GM20000 (cell line): ENCODE measurements at places on chromosomes 12 and 14.
A peak's percentile ranks its signal among the peaks of the same experiment; 100 is the strongest.

- peak; percentile 56 for DNase-seq
Measured at GRCh38 chr14:87994974-87995373, 2.0 kb upstream of the GALC start.

DNA sequence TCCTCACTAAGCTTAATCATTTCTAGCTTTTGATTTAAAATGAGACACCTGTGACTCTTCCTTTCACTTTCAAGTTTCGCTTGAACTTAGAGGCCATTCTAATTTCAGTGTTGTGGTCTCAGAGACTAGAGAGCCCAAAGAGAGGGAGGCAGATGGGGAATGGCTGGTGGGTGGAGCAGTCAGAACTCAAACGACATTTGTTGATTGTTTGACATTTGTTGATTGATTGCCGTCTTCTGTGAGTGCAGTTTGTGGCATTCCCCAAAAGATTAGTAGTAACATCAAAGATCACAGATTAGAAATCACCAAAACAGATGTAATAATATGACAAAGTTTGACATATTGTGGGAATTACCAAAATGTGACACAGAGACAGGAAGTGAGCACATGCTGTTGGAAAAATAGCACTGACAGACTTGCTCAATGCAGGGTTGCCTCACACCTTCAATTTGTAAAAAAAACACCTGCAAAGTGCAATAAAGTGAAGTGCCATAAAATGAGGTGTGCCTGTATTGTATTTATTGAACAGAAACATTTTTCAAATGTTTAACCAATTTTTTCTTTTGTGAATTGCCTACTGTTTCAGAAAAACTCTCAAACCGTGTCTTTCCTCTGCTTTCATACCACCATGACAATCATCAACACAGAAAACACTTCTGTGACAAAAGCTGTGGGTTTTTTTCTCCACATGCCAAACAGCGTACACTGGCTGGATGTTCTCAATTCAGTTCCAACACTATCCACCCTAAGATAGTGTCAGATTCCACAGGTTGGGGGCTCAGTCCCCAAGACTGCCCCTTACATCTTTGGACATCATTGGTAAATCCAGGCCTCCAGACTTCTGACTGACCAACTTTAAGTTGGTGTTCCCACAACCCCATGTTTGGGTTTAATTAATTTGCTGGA is 376.3 kb upstream of the RGS6 start:
- peak; percentile 59 for DNase-seq

DNA sequence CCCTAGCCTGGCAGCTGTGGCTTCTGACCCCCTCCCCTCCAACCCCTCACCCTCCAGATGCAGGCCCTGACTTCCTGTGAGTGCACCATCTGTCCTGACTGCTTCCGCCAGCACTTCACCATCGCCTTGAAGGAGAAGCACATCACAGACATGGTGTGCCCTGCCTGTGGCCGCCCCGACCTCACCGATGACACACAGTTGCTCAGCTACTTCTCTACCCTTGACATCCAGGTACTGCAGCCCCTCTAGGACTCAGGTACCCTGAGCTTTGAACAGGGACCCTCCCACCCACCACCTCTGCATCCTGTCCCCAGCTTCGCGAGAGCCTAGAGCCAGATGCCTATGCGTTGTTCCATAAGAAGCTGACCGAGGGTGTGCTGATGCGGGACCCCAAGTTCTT is 6.0 kb upstream of the IRF9 start:
- no peak for DNase-seq

GRCh38 chr12:9404031-9404430 is 195.8 kb upstream of the PZP start:
- DNase-seq = no peak

DNA sequence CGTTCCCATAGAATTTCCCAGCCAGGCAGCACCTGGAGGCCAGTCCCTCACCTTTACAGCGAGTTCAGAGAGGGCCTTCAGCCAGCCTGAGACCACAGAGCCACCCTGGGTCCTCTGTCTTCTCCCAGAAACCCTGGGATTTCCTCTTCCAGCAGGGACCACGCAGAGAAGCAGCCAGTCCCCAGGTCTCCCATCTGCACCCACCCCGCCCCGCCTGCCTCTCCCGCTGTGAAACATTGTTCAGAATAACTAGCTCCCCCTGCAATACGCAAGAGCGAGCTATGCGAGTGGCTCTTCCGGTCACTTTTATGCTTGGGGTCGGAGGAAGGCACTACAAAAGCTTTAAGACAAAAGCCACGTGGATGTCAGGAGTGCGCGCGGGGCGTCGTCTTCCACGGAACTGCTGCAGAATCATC is 77.8 kb downstream of the SERPINA3 start:
- DNase-seq = no peak

DNA sequence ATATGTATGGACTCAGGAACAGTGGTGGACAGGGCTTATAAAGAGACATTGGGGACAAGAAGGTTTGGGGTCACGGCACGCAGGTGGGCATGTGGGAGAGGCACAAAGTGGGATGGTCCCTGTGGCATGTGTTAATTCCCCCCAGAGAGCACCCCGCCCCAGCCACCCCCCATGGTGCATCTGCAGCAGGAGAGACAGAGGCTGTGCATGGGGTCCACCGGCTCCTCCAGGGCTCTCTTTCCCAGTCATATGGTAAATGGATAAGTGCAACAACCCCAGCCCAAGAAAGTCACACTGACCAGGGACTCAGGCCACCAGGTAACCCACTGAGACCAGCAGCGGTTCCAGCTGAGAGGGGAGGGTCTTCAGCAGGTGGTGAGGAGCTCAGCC is 242.1 kb downstream of the BCL11B start:
- DNase-seq = no peak

DNA sequence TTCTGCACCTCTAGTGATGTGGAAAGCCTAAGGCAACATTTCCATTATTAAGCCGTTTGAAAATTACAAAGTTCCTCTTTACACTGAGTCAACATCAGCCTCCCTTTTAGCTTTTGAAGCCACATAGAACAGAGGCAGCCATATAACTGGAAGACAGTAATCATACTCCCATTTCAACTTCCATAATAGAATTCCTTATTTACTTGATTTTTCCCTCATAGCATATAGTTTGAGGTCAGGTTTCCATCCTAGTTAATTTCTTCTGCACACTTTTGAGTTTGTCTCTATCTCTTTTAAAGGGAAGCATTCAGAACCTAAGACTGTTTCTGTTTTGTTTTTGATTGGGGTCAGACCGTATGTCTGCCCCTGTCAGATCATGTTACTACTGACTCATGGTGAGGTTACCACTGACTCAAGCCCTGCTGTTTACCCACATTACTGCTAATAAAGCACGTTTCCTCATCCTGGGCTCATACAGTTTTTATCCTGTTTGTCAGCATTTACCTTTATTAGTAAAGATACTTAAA is 161.0 kb downstream of the SLC38A4 start:
- DNase-seq = peak; percentile 38

GRCh38 chr12:57011438-57012424 is 4.6 kb downstream of the TAC3 start:
- DNase-seq = peak; percentile 44

- DNase-seq = no peak
Measured at GRCh38 chr12:51823875-51824565, 24.5 kb downstream of the FIGNL2 start.

GRCh38 chr14:94405486-94405885 is 17.1 kb upstream of the SERPINA1 start:
- DNase-seq = no peak

DNA sequence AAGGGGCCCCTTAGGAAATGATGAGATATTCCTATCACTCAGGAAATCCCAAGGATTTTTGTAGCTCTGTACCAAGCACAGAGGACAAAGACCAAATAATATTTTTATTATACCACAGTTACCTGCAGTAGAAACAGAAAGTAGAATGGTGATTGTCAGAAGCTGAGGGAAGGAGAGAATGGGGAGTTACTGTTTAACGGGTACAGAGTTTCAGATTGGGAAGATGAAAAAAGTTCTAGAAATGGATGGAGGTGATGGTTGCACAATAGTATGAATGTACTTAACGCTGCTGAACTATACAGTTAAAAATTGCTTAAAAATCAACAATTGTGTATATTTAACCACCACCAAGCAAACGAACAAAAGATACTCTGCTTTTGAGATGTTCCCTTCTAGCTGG is 24.1 kb downstream of the FLVCR2 start:
- no peak for DNase-seq

DNA sequence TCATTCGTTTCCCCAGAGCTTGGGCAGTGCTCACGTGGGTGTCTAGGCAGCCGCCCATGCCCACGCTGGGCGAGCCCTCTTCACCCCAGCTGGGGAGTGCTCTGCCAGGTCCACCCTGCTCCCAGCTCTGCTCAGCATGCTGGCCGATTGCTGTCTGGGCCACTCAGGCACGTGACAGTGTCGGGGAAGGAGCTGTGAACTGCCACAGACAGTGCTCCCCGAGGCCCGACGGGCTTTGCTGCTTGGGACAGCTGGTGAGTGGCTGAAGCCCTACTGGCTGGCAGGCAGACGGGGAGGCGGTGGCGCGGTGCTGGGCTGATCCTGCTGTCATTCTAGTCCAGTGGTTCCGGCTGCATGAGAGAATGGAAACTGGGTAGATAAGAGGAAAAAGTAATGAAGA is 15.8 kb downstream of the NOC4L start:
- no peak for DNase-seq

GRCh38 chr14:65354715-65355114 is 57.8 kb upstream of the FUT8 start:
- no peak for DNase-seq

- DNase-seq = no peak
Measured at GRCh38 chr14:54698966-54699530, 132.1 kb downstream of the SAMD4A start.

DNA sequence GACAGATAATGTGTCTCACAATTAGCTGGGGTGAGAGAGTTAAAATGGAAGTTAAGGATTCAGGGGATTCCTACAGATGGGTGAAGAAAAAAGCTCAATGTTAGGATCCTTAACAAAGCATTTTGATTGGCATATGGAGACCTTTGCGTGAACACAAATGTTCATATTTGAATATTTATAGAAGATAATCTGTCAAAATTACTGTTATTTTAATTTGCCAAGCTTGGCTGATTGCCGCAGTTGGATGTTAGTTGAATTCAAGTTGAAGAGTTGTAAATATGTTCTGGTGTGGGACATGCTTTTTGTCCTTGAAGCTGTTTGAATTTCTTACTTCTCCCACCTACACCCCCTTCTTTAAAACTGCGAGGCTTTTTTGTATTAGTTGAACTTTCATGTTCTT is 91.2 kb downstream of the FUT8 start:
- no peak for DNase-seq

GRCh38 chr14:63448841-63449240 is 94.3 kb downstream of the PPP2R5E start:
- DNase-seq = no peak

GRCh38 chr14:74569806-74570591 is 42.0 kb downstream of the LTBP2 start:
- DNase-seq = no peak

DNA sequence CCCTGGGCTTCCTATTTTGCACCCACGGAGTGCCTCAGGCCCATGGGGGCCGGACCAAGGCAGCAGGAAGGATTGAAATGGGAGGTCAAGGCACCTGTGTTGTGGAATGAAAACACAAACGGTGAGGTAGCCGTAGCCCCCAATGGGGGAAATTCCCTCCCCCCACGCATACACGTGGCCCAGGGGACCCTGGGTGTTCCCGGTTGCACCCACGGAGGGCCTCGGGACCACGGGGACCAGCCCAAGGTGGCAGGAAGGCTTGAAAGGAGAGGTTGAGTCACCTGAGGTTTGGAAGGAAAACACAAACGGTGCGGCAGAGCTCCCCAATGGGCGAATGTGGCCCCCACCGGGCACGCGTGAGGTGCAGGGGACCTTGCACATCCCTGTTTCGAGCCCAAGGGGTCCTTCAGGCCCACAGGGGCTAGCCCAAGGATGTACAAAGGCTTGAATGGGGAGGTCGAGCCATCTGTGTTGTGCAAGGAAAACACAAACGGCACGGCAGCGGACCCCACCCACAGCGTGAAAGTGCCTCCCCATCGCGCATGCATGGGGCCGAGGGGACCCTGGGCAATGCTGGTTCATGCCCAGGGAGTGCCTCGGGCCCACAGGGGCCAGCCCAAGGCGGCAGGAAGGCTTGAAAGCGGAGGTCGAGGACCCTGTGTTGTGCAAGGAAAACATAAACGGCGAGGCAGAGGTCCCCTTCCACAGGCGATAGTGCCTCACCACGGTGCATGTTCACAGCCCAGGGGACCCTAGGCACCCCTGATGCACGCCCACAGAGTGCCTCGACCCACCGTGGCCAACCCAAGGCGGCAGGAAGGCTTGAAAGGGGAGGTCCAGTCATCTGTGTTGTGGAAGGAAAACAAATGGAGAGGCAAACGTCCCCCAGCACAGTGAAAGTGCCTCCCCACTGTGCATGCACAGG is 376.7 kb downstream of the ALG10 start:
- DNase-seq = peak; percentile 0

- DNase-seq = peak; percentile 60
Measured at GRCh38 chr12:113422030-113422885, at the start of gene SDSL. SDSL (plus strand) TSS chr12:113422380; CDS start chr12:113427983, 5,603 bp downstream.

GRCh38 chr12:15393037-15393436 is 70.7 kb downstream of the PTPRO start:
- no peak for DNase-seq

GRCh38 chr12:89859508-89860220 is 151.0 kb upstream of the ATP2B1 start:
- DNase-seq = no peak

GRCh38 chr12:101794574-101794973 is 36.2 kb downstream of the GNPTAB start:
- no peak for DNase-seq

DNA sequence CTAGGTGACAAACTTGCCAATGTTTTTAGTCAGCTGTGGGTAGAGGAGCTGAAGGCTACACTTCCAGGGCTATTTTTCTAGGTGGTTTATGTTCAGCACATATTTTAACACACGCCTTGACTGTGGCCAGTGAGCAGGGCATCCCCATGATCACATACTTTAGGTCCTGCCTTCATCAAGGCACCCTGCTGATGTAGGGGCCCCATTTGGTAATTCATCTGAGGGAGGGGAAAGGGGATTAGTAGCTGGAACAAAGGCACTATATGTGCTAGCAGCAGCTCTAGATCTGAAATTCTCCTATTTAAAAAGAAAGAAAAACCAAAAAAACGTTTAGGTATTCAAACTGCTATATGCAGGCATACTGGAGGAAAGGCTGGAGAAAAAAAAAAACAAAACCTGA is 14.5 kb downstream of the EGLN3 start:
- no peak for DNase-seq

DNA sequence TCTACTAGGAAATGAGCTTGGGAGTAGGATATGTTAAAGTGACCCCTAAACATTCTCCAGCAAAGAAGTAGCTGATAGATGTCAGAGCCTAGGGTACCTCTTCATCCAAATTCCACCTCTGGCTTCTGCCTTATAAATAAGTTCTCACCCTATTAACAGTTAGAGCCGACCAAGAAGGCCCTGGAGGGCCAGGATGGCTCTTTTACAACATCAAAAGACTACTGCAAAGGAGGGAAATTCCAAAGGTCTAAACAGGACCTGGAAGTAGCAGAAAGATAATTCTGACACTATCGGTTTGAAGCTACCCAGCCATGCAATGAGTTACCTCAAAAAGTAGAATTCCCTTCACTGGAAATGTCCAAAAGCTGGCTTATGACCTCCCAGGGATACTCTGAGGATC is 90.0 kb downstream of the PPM1H start:
- no peak for DNase-seq

- no peak for DNase-seq
Measured at GRCh38 chr14:55957950-55958349, 160.3 kb upstream of the PELI2 start.
